ENCODE measurements at places on chromosomes 7 and 10. TPM values are rescaled to one million over a fixed set of nuclear protein-coding genes. Genes with fewer than 3 reads are reported as not detected.

DNA sequence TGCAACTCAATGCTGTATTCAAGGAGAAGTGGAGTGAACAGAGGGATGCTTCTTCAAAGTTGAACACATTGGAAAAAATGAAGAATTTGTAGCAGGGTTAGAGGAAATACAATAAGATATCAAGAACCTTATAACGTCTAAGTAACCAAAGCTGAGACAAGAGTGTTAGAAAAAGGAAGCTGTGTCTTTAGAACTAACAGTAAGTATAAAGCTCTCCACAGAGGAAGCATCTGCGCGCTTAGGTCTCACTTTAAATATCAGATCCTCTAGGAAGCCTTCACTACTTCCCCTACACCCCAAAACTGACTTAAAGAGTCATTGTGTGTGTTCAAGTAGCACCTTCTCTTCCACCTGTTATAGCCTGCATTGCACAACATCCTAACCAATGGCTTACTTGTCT, 43.0 kb downstream of the CH25H start:
- no peaks in the 10 kb centered on the region for H3K36me3 ChIP-seq
- peaks cover 11% of the 10 kb centered on the region for H3K27me3 ChIP-seq
- DNase-seq: no peak
- H3K4me3 ChIP-seq: no peak overlapping the region
- H3K4me1 ChIP-seq: peaks cover 25% of the 10 kb centered on the region

LMOD2 gene
- not detected for total RNA-seq

DNA sequence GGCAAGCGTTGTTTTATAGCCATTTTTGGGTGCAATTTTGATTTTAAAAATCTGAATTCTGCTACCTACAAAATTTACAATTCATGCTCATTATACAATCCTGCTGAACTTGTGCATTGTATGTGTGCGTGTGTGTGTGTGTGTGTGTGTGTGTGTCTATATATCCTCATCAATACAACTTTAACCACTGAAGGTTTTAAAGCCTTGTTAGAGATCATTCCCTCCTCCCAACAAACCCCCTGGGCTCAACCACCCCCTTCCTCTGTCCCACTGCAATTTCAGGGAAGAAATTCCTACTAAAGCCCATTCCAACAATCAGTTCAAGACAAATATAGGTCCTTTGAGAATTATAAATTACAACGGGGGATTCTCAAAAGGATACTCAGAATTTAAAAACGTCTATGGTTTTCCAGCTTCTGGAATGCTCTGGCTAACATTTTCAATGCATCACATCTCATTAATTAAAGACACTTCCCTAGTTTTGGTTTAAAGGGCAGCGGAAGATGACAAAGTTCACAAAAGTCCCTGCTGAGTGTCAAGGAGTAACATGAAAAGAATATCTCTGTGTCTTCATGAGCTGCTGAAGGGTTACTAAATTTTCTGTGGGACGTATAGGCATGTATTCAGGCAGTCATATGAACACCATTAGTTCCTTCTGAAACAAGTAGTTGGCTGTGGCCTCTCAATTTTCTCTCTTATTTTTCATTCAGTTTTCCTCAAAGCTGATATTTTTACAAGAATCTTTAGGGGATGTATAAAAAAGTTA, 889 bp upstream of the SEMA3A start:
- H3K27ac ChIP-seq: peak overlapping the region; percentile 88
- H3K4me1 ChIP-seq: peaks cover 53% of the 10 kb centered on the region
- peaks cover 2% of the 10 kb centered on the region for H3K27me3 ChIP-seq

GRCh38 chr7:44979481-44980392, 922 bp upstream of the MYO1G start:
- DNase-seq: no peak
- peak overlapping the region; percentile 51 for H3K27ac ChIP-seq
- H3K36me3 ChIP-seq: peaks cover 15% of the 10 kb centered on the region
- H3K4me1 ChIP-seq: peaks cover 31% of the 10 kb centered on the region
- H3K4me3 ChIP-seq: no peak overlapping the region

ERVW-1 gene
- total RNA-seq: not detected

OR2A7 gene
- total RNA-seq: not detected

GRCh38 chr10:69475433-69475830, 24.2 kb downstream of the TSPAN15 start:
- DNase-seq: no peak
- H3K4me3 ChIP-seq: peak overlapping the region; percentile 72
- no peaks in the 10 kb centered on the region for H3K36me3 ChIP-seq
- H3K27me3 ChIP-seq: no peaks in the 10 kb centered on the region
- H3K4me1 ChIP-seq: peaks cover 60% of the 10 kb centered on the region
- H3K27ac ChIP-seq: peak overlapping the region; percentile 95

DNA sequence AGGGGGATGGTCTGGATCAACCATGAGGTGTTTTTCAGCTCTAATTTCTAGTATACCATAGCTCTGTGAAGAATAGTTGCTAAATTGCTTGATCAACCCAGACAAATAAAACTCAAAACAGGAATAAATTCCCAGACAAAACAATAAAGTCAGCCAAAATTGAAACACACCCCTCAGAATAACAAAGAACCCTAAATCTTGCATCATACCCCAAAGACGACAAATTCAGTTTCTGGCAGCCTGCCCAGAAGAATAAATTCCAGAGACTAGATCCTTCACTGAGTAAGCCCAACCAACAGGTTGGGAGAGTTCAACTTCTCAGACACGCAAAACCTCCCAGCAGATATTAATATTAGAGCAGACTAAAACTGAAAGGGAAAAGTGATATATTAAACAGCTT, 11.2 kb upstream of the SEM1 start:
- no peak overlapping the region for H3K4me3 ChIP-seq
- DNase-seq: no peak
- H3K27ac ChIP-seq: no peak overlapping the region
- no peaks in the 10 kb centered on the region for H3K27me3 ChIP-seq

GPC2 gene
- total RNA-seq: 1.1 TPM

DNA sequence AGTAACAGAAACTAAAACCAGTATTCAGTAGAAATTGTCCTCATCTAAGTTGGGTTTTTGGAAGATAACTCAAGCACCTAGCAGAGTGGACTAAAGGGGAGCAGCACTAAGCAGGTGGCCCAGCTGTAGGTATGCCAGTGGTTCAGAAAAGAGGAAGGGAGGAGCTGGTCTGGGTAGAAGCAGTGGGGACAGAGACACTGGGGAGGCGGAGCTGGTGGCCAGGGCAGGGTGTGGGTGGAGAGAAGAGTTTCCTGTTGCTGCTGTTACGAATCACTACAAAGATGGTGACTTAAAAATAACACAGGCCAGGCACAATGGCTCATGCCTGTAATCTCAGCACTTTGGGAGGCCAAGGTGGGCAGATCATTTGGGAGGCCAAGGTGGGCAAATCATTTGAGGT, 136.2 kb downstream of the WDR11 start:
- peaks cover 5% of the 10 kb centered on the region for H3K27me3 ChIP-seq
- H3K4me3 ChIP-seq: no peak overlapping the region
- no peak for DNase-seq
- 0 out of 2 replicates have a peak, but pooled peaks cover 9% of the 10 kb centered on the region for H3K36me3 ChIP-seq
- H3K27ac ChIP-seq: no peak overlapping the region

GRCh38 chr7:66310620-66311019, 105.5 kb downstream of the TPST1 start:
- H3K4me3 ChIP-seq: no peak overlapping the region
- peaks cover 3% of the 10 kb centered on the region for H3K27me3 ChIP-seq
- H3K27ac ChIP-seq: no peak overlapping the region
- DNase-seq: no peak

DNA sequence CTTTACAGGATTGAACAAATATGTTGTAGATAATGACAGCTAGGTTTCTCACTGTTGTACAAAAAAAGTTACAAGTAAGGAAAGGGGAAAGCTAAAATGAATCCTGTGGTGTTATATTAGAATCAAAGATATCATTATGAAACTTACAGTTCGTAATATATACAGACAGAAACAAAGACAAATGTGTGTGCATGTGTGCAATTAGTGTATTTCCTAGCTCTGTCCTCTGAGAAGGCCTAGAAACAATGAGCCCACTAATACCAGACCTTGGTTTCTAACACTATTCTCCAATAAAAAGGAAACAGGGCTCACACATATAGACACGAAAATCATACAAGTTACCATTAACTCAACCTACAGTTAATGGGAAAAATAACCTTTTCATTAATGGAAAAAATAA, 8.0 kb downstream of the KDM7A start:
- no peak for DNase-seq
- peaks cover 14% of the 10 kb centered on the region for H3K4me1 ChIP-seq
- H3K4me3 ChIP-seq: no peak overlapping the region
- H3K27ac ChIP-seq: no peak overlapping the region
- H3K36me3 ChIP-seq: no peaks in the 10 kb centered on the region

DNA sequence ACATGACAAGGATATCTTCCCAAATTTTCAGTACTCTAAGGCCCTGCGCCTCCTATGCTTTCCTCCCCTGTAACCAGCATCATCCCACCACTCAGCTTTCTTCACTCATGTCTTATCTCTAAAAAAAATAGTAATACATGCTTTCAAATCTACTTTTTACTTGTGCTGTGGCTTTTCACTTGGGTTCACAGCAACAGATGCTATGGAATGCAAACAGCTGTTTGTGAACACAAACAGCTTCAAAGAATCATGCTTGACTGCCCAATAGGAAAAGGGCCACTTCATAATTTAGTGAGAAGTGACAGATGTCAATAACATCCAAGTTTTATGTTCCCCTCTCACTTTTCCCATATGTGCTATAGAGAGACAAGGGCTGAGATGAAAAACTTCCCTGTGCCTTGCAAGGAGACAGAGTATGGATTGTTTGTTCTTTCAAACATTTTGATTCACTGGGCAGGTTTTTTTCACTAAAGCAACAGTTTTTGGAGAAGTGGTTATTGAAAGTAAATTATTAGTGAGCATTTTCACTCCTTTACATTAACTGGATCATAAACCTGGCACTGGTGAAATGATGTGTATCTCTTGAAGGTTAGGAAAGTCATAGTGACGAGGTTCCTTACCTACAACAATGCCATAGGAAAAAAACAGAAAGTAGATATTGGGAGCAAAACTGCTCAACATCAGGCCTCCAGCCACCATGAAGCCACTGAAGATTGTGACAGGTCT, 37.3 kb downstream of the SLC16A9 start:
- H3K27ac ChIP-seq: no peak overlapping the region
- H3K36me3 ChIP-seq: no peaks in the 10 kb centered on the region
- no peak overlapping the region for H3K4me3 ChIP-seq
- peaks cover 1% of the 10 kb centered on the region for H3K27me3 ChIP-seq

GRCh38 chr7:76234931-76235441, 33.3 kb downstream of the SRRM3 start:
- no peak overlapping the region for H3K27ac ChIP-seq
- DNase-seq: peak; percentile 11
- peaks cover 36% of the 10 kb centered on the region for H3K27me3 ChIP-seq
- H3K4me3 ChIP-seq: no peak overlapping the region
- no peaks in the 10 kb centered on the region for H3K4me1 ChIP-seq
- no peaks in the 10 kb centered on the region for H3K36me3 ChIP-seq

GRCh38 chr7:39758234-39758970, 135.0 kb downstream of the RALA start:
- peaks cover 51% of the 10 kb centered on the region for H3K4me1 ChIP-seq
- H3K4me3 ChIP-seq: no peak overlapping the region

DNA sequence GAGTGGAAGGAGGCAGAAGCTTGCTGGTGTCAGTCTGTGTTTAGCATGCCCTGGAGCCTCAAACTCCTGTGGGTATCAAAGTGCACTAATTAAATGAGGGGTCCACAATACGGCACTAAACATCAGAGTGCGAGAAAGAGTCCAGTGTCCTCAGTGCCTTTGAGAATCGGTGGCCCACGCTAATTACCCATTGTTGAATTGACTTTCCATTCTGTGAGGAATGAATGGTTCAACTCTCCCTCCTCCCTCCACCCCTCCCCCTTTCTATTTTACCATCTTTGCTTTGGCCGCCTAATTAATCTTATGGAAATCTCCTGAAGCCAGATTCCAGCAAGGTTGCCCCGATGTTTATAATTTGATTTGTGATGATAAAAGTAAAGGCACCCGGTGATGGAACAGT, 217.8 kb downstream of the TFEC start:
- H3K27ac ChIP-seq: no peak overlapping the region
- no peaks in the 10 kb centered on the region for H3K4me1 ChIP-seq
- H3K27me3 ChIP-seq: no peaks in the 10 kb centered on the region
- no peaks in the 10 kb centered on the region for H3K36me3 ChIP-seq
- H3K4me3 ChIP-seq: no peak overlapping the region
- DNase-seq: no peak

GRCh38 chr7:77657427-77658224, 38.6 kb upstream of the RSBN1L start:
- no peak overlapping the region for H3K4me3 ChIP-seq
- no peaks in the 10 kb centered on the region for H3K4me1 ChIP-seq
- DNase-seq: peak; percentile 49
- H3K27me3 ChIP-seq: no peaks in the 10 kb centered on the region

IGFBP1 gene
- not detected for total RNA-seq

DNA sequence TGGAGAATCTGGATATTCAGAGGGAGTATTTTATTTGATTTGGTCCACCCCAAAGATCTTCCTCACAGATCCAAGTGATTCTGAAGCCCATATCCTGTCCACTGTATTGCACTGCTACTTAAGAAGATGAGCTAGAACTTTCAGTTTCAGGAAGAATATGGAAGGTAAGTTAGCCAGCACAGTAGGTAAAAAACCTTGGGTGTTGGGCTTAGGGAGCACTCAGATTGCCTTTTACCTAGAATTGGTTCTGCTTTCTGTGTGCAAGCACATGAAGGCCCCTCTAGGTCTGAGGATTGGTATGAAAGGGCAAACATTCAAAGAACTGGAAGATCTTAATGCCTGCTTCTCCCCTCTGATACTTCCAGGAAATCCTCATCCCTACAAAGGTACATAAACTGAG, 146.7 kb upstream of the COL1A2 start:
- no peak for DNase-seq
- peaks cover 12% of the 10 kb centered on the region for H3K27me3 ChIP-seq
- H3K36me3 ChIP-seq: no peaks in the 10 kb centered on the region
- H3K4me3 ChIP-seq: no peak overlapping the region
- peaks cover 14% of the 10 kb centered on the region for H3K4me1 ChIP-seq

RHOBTB1 gene
- 10.3 TPM for total RNA-seq

SEMA4G gene
- 1.6 TPM for total RNA-seq

- DNase-seq: no peak
- H3K36me3 ChIP-seq: no peaks in the 10 kb centered on the region
- H3K4me3 ChIP-seq: no peak overlapping the region
- H3K4me1 ChIP-seq: peaks cover 4% of the 10 kb centered on the region
Measured at GRCh38 chr7:132732321-132732865, 156.1 kb upstream of the PLXNA4 start.

PNLIPRP1 gene
- not detected for total RNA-seq

RPEL1 gene
- not detected for total RNA-seq

DNA sequence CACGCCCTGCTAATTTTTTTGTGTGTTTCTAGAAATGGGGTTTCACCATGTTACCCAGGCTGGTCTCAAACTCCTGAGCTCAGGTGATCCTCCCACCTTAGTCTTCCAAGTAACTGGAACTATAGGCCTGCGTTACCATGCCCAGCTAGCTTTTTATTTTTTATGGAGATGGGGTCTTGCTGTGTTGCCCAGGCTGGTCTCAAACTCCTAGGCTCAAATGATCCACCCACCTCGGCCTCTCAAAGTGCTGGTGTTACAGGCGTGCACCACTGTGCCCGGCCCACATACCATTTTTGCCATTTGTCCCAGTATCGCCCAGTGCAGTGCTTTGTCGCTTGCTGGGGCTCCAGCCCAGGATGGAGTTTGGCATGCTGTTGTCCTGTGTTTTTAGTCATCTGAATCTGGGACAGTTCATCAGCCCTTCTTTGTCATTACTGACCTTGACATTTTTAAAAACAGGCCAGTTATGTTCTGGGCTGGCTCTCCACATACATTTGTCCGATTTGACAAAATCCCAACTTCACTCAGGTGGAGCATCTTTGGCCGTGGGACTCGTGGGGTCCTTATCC, 16.7 kb downstream of the FOXK1 start:
- H3K4me3 ChIP-seq: no peak overlapping the region
- H3K27me3 ChIP-seq: no peaks in the 10 kb centered on the region
- H3K27ac ChIP-seq: no peak overlapping the region
- peaks cover 34% of the 10 kb centered on the region for H3K4me1 ChIP-seq

All from HFFc6 (cell line).